Stimulated activated CD4-positive, alpha-beta T cell treated with anti-CD3 and anti-CD28 coated beads, Interleukin-1b, Interleukin-23, amount 100 ng/mL, for 48 hours (primary cell): ENCODE measurements at places on chromosomes 6 and 20.

DNA sequence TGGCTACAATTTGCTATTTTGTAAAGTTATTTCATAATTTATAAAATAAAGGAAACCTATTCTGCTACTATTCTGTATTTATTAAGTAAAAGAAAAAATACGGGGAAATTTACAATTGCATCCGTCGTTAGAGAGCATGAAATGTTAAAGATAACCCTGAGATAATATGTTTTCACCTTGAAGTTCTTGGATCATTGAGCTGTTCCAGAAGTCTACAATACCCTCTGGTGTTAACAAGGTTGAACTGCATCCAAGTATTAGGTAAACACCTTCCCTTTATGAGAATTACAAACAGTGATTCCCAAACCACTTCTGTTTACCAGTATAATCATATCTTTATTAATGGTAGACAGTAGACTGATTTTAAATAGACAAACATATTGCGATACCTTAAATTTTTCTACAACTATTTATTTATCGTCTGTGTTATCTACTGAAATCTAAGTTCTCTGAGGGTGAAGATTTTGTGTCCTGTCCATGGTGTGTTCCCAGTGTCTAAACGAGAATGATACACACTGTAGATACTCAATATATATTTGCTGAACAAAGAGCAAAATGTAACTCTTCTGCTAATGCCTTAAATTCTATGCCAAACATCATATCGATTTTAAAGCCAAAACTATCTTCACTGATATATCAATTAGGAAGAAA, 28.2 kb downstream of the TBC1D32 start:
- no peak for DNase-seq

DNA sequence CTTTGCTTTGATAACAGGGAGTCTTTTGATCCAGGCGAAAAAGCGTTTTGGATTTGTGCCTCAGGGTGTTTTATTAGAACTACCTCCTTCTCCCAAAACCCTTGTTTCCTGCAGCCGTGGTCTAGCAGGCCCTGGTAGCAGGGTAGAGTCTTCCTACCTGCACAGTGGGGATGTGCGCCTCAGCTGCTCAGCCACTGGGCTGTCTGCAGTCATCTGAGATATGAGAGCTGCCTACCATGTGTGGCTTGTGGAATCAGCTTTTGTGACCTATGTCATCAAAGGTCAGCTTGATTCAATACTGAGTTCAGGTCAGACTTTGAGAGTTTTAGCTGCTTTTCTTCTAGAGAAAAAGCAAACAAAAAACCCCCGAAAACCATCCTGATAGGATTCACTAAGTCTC, 279.5 kb downstream of the CLIC5 start:
- no peak for DNase-seq

DNA sequence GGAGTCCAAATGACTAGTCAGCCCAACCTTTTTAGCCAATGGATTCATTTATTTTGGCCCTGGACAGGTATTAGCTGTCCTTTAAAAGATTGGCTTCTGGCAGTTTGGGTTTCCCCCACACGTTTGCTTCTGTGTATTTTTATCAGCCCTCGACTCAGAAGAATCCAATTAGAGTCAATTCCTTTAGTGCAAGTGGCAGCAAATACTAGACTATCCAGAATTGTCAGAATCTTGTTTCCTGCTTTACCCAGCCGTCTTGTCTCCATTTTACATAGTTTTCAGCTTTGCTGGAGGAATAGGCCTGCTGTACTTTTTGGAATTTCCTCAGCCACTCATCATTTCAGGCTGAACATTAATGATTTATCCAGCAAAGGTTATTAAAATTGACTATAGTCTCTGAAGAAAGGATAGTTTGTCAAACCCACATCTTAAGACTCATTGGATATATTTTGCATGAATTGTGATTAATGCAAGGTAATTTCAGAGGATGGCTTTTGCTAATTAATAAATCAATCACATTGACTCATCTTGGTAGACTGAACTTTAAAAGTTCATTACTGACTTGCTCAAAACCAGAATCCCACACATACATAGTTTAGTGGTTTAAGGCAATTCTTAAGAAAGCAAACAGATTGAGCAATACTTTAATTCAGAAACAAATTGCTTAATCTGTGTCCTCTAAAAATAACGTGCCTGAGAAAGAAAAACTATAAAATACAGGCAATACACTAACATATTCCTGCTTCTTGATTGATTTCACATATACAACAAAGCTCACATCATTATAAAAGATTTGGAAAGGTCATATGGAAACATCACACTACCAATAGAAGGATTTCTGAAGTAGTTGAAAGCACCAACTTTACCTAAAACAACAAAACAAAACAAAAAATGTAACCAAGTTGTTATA, 62.9 kb upstream of the ZNF217 start:
- no peak for DNase-seq

DNA sequence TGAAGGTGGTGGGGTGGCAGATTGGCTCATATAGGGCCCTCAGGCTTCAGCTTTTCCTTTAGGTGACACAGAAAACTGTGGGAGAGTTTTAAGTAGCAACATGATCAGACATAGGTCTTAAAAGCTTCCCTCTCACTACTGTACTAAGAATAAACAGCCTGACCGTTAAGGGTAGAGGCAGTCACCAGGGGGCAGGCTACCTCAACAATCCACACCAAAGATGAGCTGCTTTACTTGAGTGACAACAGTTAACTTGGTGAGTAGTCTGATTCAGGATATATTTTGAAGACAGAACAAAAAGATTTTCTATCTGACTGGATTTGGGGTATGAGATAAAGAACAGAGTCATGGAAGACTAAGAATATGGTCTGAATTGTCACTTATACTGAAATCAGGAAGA, 193.1 kb upstream of the SHLD1 start:
- DNase-seq, result peak; percentile 63
